ENCODE measurements at places on chromosomes 13 and 19.
A peak's percentile ranks its signal among the peaks of the same experiment; 100 is the strongest.

- DNase-seq = no peak
Observed at GRCh38 chr19:32708457-32708856, 11.1 kb upstream of the TDRD12 start.

- DNase-seq = no peak
Observed at GRCh38 chr19:5032101-5032967, 63.4 kb downstream of the KDM4B start.

DNA sequence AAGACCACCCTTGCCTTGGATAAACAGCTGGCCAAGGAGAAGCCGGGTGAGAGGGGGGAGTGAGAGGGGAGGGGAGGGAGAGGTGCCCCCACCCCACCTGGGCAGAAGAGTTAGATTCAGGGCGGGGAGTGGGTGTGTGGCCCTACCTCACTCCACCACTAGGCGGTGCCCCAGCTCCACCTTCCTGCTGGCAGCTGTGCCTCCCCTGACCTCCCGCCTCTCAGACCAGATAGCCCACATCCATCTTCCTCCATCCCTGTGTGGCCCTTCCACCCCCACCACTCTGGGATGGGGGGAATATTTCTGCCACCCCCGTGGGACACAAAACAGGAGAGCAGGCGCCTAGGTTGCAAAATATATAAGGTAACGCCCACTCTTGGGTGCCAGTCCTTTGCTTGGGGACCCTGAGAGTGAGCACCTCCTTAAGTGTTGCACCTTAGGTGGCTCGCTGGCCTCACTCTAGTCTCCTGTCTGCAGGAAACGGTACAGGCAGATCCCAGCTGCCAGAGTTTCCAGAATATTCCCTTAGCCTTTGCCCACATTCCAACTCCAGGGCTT lies 13.8 kb upstream of the EHD2 start:
- DNase-seq = peak; percentile 84

DNA sequence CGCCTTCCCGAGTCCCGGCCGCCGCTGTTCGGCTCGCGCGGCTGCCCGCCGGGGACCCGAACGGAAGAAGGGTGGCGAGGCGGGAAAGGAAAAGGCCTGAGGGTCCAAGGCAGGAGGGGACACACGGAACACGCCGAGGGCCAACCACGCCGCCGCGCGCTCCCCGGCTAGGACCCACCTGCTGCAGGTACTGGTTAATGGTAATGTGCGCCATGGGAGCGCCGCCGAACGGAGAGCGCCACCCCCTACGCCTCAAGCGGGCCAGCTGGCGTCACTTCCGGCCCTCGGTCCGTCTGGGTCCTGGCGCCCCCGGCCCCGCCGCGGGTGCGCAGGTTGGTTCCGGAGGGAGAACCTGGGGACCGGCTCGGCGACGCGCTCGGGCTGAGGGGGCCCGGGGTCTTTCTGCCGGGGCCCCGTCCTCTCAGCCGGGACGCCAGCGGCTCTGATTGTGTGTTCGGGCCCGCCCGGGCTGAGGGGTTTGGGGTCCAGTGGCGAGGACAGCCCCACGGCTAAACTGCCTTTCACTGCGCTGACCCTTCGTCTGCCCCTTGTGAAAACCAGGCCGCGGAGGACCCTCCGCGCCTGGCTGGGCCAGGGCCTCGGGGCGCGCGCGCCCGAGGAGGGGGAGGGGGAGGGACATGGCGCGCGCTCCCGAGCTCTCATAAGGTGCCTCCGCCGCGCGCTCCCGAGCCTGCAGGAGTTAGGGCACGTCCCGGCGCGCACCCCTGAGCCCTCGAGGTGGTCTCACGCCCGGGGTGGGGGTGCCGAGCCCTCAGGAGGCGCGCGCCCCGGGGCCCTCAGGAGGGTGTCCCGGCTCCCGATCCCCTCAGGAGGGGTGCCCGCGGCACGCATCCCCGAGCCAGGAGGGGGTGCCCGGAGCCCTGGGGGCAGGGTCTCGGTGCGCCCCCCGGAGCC lies at the start of gene PCID2:
PCID2 (minus strand) TSS at position 249 of the 915 bp plus-strand sequence; CDS start at position 214, 35 bp downstream.
- peak; percentile 94 for DNase-seq

Data from GM10248 (cell line).